NCI-H2081 (cell line): ENCODE measurements at places on chromosomes 12 and 14.

DNA sequence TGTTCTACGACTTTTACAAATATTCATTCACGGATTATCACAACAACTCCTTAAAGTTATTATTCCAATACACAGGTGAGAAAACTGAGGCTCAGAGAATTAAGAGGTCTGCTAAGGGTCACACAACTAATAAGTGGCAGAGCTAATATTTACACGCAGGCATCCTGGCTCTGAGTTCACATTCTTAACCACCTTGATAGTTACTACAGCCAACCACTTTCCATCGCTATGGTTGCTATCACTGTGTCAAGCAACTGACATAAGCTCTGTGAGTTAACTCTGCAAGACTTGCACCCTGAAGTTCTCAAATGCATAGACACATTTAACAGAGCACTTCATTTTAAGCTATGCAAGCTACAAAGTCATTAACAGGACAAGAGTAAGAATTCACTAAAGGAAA lies 3.7 kb downstream of the GLT8D2 start:
- DNase-seq: no peak

- DNase-seq: no peak
Observed at GRCh38 chr12:18581232-18581962, 156.4 kb downstream of the PLCZ1 start.

DNA sequence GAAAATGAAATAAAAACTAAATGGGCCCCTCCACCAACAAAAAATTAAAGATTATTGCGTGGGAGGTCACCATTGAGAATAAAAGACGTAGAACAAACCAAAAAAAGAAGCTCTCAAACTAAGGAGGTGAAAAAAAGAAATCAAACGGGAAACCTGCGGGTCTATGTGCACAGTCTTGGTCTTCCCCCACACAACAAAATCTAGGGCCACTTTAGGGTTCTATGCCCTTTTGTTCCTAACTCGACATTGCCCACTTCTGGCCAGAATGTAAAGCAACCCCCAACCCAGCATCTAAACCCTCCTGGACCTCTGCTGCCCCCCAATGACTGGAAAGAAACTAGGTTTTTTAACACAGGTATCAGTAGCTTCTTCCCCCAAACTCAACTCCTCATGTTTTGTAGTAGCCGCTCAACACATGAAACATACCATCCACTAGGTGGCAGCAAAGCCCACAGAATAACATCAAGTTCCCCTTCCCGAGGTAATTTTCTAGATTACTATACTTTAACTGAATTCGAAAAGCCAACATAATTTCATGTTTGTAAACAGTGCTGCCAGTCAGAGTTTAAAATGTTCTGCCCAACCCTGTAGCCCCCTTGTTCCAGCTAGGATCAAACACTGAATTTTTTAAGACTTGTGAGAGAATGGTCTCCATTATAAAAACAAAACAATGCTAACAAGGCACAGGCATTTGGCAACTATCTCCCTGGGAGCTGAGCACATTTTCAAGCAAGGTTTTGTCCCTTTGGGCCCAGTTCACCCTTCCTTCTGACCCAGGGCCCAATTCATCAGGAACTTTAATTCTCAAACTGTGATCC lies 18.7 kb downstream of the DAD1 start:
- peak; percentile 72 for DNase-seq

GRCh38 chr14:105207460-105207901 lies 26.4 kb upstream of the NUDT14 start:
- no peak for DNase-seq

- no peak for DNase-seq
Observed at GRCh38 chr12:49942921-49943624, 7.5 kb upstream of the AQP2 start.

DNA sequence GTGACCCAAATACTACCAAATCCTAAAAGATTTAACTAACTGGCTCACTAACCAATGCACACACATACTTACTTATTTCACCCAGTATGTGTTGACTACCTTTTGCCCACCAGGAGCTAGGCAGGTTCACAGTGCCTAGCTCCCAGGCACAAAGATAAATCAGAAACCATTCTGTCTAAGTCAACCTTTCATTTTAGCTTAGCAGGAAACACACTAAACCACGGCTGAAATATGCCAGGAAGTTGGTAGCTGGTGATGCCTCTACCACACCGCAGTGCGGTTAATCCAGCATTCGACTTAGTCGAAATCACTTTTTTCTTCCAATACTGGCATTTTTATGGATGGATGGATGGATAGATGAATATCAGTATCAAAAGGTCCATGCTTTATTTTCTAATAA lies 597.7 kb downstream of the DIO2 start:
- no peak for DNase-seq

DNA sequence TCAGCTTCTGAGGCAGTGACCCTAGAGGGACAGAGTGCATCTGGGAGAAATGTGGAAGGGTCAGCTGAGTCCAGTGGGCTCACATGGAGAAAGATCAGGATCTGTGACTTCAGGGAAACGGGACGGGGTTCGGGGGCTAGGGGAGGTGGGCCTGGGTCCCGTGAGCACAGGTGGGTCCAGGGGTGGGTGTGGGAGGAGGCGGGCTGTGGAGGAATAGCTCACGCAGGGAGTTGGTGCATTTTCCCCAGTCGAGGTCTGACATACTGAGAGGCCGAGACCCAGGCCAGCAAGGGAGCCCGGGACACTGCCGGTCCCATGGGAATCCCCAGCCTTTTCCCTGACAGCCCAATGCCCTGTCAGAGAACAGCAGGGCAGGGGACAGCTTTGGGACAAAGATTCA lies 93.1 kb downstream of the TNFAIP2 start:
- DNase-seq: no peak

DNA sequence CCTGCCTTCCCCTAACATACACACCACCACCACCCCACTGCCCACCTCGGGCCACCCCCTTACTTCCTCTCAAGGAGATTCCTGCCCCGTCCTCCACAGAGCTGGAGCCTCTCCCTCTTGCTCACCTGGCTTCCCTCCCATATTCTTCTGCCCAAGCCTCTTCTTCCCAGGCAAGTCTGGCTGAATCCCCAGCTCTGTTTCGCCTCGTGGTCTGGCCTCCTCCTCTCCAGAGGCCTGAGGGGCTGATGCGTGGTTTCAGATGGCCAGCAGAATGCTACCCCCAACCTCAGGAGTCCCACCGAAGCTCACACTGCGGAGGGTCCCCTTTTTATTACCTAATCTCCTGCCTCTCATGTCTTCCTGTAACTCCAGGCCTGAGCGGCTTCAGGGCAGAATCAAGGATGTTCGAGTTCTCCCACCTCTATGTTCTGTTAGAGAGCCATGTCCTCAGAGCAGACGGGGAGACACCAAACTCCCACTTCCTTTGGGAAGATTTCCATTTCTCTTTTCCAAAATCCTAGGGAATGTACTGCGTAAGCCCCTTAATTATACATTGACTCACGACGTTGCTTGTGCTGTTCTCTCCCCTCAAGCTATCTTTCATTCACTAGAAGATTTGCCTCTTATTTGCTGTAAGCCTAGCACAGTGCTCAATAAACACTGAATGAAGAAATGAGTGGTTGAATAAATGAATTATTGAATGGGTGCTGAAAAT lies 33.9 kb upstream of the LTBP2 start:
- DNase-seq: no peak

GRCh38 chr14:34228650-34228976 lies 233.4 kb downstream of the SPTSSA start:
- DNase-seq: no peak

DNA sequence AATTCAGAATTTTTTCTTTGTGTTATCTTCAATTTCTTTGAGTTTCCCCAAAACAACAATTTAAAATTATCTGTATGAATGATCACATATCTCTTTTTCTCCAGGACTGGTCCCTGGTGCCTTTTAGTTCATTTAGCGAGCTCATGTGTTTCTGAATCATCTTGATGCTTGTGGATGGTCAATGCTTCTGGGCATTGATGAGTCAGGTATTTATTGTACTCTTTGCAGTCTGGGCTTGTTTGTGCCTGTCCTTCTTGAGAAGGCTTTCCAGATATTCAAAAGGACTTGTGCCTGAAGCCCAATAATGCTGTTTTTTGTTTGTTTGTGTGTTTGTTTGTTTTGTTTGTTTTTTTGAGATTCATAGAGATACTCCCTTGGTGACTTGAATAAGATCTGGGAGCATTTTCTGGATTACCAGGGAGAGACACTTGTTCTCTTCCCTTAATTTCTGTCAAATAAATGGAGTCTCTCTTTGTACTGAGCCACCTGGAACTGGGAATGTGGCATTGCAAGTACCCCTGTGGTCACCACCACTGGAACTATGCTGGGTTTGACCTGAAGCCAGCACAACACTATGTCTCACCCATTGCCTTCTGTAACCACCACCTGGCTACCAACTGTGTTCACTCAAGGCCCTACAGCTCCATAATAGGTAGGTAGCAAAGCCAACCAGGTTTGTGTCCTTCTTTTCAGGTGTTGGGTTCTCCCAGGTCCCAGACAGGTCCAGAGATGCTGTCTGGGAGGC lies 56.3 kb downstream of the SLC6A15 start:
- no peak for DNase-seq

- no peak for DNase-seq
Observed at GRCh38 chr12:16063726-16064125, 152.6 kb downstream of the DERA start.

- DNase-seq: no peak
Observed at GRCh38 chr12:58712976-58713375, 207.3 kb downstream of the LRIG3 start.

GRCh38 chr14:55074662-55075061 lies 23.2 kb downstream of the MAPK1IP1L start:
- DNase-seq: no peak

GRCh38 chr12:75479963-75480461 lies 543 bp upstream of the GLIPR1 start:
- no peak for DNase-seq

DNA sequence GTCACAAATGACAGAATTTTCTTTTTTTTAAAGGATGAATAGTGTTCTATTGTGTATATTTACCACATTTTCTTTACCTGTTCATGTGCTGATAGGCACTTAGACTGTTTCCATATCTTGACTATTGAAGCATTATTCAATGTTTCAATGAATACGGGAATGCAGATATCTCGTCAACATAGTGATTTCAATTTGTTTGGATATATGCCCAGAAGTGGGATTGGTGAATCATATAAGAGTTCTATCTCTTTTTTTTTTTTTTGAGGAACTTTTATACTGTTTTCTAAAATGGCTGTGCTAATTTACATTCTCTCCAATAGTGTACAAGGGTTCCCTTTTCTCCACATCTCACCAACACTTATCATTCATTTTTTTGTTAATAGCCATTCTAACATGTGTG lies 97.9 kb upstream of the FAR2 start:
- DNase-seq: no peak

- peak; percentile 30 for DNase-seq
Observed at GRCh38 chr12:49903700-49904423, at the start of gene FAIM2. TSS of gene FAIM2 (minus strand) at chr12:49903900. CDS start at chr12:49903792, 108 bp downstream.

GRCh38 chr12:115203701-115204100 lies 519.7 kb upstream of the TBX3 start:
- DNase-seq: no peak

DNA sequence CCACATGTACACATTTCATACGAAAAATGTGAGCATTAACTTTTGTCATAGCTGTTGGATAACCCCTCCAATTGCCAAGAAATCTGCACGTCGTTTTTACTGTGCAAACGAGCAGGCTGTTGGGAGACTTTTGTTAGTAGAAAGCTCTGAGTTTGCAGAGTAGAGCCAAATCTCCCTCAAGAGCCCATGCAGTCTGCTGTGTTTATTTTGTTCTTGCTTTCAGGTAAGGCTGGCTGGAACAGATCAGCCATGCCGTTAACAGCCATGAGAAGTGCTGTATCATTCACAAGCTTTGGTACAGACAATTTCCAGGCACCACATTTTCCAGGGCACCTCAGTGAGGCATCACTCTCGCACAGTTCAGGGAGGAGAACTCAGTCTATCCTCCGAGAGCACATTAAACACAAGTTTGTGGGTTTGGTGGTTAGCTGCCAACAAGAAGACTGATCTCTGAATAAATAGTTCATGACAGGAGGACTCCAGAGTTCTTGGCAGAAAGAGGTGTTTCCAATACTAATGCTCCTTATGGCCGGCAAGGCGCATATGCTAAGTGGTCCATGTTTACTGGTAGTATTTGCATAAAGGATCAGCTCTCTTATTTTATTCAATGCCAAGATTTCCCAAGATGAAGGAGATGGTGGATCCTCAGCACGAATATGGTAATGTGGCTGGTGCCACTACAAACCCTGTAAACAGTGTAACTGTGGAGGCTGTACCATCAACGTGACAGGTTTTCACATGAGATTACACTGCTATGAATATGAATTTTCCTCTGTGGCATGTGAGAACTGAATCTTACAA lies 30.3 kb upstream of the PELI2 start:
- no peak for DNase-seq

- no peak for DNase-seq
Observed at GRCh38 chr14:99192830-99193229, 79.2 kb downstream of the BCL11B start.

GRCh38 chr14:101774006-101774795 lies 12.7 kb downstream of the PPP2R5C start:
- DNase-seq: no peak

DNA sequence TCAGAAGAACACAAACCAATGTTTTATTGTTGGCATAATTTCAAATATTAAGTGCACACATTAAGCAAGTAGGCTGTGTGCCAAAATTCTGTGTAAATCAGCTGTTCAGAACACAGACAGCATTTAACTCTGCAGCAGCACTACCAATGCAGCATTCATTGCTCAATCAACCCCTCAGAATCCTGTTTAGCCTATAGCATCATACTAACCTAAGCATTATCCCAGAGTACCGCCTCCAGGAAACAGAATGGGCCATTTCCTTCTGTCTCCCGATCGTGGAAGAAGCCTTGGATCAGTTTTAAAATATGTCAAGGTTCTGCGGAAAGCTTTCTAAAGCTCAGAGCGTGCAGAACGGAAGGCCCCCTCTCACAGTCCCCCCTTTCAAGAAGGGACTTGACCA lies 3.3 kb downstream of the IL26 start:
- DNase-seq: peak; percentile 25

DNA sequence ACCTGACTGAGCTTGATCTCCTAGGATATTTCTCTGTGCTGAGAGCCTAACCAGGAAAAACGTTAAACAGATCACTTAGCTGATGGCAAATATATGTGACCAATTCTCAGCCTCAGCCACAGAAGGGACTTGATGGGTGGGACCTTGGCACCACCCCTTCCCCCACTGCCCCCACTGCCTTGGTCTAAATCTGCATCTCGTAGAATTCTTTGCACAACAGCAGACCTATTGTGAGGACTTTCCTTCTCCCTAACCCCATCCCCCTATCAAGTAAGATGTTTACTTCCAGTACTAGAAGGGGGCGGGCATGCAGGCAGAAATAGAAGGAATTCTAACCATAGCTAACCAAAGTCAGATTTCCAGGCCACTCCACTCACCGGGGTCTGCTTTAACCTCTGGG lies 313.2 kb downstream of the PCNX1 start:
- DNase-seq: no peak

DNA sequence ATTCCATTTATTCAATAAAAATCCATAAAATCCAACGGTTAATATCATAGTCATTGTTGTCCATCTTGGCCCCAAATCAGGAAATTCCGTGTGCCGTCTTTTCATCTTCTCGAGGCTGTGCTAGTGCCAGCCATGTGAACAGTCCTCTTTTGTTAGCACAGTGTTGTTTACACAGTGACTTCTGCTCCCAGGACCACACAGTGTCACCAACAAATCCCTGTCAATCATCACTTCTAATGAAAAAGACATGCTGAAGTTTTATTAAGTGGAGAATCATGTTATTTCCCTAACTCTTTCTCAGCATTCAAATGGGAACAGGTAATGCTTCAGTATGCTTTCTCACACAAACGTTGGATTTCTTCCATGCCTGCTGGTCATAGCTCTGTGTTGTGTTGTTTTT lies 1.9 kb upstream of the SLCO1A2 start:
- DNase-seq: no peak
